ENCODE measurements at places on chromosomes 12 and 14.

DNA sequence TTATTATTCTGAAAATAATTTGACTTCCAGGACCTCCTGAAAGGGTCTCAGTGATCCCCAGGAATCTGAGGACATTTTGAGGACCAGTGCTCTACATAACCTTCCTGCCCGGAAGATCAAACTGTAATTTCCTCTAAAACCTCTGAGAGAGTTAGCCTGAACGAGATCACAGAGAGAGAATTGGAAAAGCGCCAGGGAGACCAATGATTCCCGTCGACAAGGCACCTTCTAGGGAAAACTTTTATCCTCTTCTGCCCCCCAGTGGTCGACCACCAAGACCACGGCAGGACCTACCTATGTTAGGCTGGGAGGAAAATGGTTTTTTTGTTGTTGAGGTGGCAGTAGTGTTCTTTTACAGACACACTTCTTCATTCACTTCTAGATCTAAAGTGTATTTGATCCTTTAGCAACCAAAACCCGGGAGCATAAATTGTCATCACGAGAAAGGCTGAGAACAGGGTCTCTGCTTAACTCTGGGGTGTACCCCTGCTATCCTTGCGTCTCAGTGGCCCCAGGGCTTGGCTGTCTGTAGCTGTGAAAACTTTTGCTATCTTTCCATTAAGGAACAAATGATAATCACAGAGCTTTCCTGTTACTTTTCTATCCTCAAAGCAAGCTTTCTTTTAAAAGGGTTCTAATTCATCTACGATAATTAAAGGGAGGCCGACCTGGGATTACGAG is 62.9 kb upstream of the NID2 start:
- peak; percentile 15 for DNase-seq

DNA sequence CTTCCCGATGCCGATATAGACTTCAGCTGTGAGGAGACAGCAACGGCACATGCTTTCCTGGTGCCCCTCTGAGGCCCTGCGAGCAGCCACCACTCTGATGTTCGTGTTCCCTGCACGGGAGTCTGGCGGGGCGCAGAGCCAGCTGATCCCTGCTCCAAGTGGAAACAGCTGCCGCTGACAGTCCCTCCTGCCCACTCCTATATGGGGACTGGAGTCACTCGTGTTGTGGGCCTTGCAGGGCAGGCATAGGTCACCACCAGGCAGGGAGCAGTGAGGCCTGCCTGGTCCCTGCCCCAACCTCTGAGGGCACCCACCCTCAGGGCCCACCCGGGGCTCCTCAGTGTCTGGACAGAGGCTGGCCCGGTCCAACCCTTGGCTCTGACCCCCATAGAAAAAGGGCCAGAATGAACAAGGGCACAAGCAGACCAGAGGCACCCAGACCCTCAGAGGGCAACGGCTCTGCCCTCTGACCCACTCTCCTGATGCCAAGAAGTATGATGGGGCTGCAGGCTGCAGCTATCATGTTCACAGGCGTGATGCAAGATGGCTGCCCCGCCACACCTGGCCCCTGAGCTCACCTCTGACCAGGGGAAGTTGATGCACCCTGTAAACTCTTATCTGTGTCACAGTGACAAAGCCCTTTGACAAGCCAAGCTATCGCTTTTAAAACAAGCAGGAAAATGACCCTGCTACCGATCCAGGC is 181.6 kb downstream of the CALM1 start:
- no peak for DNase-seq

GRCh38 chr14:92704821-92705220 is 43.6 kb downstream of the LGMN start:
- no peak for DNase-seq

- no peak for DNase-seq
Observed at GRCh38 chr12:73465106-73465505, 1072.5 kb upstream of the ATXN7L3B start.

DNA sequence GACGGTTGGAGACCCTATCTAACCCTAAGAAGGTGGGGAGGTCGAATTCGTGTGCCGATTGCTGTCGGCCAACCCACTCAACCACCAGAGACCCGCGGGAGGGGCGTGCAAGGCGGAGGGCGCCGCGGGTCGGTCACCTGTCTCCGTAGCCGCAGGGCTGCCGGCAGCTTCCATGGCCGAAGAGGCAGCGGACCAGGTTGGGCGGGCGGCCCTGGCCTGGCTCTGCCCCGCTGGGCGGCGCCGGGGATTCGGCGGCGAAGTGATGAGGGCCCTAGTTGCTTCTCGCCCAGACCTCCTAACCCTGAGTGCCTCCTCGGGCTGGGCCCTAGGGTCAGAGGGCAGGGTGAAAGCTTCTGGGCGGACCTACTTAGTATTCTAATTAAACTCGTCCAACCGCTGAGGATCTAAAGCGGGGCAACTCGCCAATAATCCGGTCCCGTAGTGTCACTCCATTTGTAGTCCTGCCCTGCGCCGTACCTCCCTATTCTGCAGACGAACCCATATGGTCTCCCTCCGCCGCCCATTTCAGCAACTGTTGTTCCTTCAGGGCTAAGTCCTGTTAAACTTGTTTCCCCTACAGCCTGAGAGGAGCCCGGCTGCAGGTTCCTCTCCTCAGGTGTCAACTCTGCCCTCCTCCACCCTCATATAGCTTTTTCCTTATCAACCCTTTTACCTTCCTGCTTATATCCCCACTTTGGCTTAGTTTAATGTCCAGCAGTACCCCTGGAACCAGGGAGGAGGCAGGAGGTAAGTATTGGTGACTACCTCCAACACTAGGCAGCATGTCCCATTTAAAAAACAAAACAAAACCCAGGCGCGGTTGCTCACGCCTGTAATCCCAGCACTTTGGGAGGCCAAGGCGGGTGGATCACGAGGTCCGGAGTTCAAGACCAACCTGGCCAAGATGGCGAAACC is at the start of gene PYM1:
Gene PYM1 (minus strand): TSS at position 307 of the 915 bp plus-strand sequence. CDS start 133 bp downstream, at position 174.
- DNase-seq, result peak; percentile 85

DNA sequence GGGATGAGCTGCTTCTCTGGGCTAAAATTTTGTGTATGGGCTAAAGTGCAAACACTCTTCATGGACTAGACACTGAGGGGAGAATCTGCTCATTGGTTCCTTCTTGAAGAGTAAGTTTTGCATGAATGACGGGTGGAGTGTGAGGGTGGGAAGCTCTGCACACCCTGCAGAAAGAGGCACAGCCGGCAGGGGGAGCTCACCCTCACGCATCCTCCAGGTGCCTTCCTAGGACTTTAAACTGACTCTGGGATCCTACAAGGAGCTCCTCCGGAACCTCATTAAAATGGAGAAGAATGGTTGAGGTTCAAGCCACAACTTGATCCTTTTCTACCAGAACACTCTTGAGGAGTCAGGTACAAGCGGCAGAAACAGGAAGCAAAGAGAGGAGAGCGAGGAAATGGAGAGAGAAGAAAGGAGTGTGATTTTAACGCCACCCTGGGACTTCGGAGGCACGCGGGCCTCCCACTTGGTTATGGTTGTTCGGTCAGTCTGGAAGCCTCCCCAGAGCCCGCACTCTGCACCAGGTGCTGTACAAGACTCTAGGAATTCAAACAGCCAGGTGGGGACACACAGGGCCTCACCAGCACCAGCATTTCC is 87.5 kb downstream of the SETD3 start:
- DNase-seq, result peak; percentile 45

GRCh38 chr12:18421867-18422266 is 160.5 kb downstream of the PIK3C2G start:
- no peak for DNase-seq

- no peak for DNase-seq
Observed at GRCh38 chr14:71011479-71011878, 104.2 kb downstream of the PCNX1 start.

DNA sequence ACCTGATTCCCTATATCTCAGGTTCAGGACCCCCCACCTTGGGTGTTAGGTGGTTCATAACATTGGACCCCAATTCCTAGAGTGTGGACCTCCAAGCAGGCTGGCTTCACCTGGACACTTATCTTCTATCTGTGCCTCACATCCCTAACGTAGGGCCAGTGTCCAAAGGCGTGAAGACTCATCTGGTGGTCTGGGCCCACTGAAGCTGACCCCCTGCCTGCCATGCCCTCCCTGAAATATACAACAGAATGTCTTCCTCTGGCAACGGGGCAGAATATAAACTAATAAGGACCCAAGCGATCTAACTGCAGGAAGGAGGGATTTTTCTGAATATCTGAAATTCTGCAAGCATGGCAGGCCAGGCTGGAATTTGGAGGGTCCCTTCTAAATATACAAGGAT is 5.6 kb downstream of the HOXC13 start:
- no peak for DNase-seq

DNA sequence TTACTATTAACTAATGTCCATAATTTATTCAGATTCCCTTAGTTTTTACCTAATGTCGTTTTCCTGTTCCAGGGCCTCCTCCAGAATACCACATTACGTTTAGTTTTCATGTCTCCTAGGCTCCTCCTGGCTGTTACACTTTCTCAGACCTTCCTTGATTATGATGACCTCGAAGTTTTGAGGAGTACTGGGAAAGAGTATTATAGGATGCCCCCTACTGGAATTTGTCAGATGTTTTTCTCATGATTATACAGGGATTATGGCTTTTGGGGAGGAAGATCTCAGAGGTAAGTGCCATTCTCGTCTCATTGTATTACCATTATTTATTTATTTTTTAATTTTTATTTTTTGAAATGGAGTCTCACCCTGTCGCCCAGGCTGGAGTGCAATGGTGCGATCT is 17.7 kb upstream of the C1S start:
- DNase-seq, result peak; percentile 75

DNA sequence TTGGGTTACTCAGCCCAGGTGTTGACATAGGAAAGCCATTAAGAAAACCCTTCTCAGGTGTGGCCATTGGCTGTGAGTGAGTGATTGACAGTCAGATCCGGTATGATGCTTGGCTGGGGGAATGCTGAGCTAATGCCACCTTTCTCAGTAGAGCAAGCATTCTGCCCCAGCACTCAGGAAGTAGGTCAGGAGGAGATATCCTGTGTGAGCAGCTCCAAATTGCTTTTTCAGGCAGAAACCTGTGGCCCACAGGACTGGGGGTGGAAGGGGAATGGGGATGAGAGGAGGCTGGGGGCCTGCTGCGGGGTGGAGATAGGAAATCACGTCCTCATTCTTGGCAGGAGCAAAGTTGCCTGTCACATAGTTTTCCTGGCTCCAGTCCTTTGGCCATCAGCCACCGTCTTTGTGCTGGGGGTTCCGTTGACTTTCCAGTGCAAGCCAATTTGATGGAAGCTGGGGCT is 55.7 kb downstream of the NINJ2 start:
- DNase-seq, result no peak

DNA sequence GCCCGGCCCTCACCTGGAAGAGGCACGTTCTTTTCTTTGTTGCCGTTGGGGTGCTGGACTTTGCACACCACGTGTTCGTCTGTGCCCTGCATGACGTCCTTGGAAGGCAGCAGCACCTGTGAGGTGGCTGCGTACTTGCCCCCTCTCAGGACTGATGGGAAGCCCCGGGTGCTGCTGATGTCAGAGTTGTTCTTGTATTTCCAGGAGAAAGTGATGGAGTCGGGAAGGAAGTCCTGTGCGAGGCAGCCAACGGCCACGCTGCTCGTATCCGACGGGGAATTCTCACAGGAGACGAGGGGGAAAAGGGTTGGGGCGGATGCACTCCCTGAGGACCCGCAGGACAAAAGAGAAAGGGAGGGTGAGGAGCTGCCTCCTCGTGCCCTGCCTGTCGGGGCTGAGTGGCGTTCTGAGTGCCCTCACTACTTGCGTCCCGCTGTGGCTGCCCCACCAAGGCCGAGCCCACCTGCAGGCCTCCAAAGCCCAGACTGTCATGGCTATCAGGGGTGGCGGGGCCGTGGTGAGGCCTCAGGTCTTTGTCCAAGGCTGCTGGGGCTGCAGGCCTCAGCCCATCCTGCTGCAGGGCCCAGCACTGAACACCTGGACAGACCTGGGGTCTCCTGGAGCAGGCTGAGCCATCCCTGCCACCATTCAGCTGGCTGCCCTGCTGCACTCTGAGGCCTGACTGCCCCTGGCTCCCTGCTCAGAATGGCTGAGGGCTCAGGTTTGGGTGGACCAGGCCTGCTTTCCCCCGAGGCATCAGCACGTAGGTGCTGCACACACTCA is 329.7 kb downstream of the TMEM121 start:
- DNase-seq, result no peak

- no peak for DNase-seq
Observed at GRCh38 chr12:2256915-2257314, 204.1 kb downstream of the CACNA1C start.

- DNase-seq, result no peak
Observed at GRCh38 chr12:20376984-20377383, 8.6 kb downstream of the PDE3A start.

DNA sequence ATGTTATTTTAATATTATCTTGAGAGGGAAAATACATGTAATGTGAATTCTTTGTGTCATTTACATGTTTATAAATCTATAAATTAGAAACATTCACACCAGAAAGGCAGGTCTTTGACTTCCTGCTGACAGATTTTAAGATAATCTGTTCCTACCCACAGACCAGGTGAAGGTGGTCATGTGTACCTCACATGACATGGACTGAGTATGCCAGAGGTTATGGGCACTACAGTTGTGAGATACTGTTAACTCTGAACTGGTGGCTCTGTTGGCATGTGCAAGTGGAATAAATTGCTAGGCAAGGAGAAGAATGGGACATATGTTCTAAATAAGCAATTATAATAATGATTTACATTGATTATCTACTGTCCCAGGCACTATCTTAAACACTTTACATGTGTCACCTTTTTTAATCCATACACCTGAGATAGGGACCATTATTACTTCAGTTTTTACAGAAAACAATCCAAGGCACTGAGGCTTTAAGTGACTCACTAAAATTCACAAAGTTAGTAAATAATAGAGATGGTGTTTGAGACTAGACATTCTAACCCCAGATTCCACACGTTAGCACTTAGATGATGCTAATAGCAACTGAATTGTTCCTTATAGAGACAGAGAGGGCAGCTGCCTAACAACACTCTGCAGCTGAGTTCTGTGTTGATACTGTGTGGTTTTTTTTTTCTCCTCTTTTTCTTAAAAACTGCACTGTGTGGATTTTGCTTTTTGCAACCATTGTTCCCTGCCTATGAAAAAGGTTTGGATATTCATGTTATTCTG is 23.8 kb downstream of the SLC16A7 start:
- no peak for DNase-seq

GRCh38 chr14:87643005-87643404 is 350.0 kb downstream of the GALC start:
- DNase-seq, result no peak

DNA sequence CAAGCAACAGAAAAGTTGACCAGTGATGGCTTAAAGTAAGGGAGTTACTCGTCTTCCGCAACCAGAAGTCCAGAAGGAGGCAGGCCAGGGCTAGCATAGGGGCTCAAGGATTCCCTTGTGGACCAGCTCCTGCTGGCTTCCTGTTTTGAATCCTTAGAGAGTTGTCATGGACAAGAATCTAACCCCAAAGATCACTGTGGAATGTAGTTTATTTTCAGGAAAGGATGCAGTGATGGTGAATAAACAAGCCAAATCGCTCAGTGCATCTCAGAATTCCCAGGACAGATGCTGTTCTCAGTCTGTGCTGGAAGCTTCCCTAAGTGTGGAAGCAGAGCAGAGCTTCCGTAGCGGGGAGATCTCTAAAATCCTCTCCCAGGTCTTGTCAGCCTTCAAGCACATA is 311.3 kb downstream of the C12orf75 start:
- no peak for DNase-seq
